Kidney (tissue), 22 donors: ENCODE measurements at places on chromosomes 1 and 21. TPM values are rescaled to one million over a fixed set of nuclear protein-coding genes. Genes with fewer than 3 reads are reported as not detected.

The MYBPHL gene
- polyA plus RNA-seq = not detected

The TRIM17 gene
- 1.3 TPM for polyA plus RNA-seq

The HSD3B1 gene
- polyA plus RNA-seq = not detected

The NTNG1 gene
- polyA plus RNA-seq = 7.7 TPM

The MPZ gene
- polyA plus RNA-seq = 3.0 TPM

The C1QB gene
- 95.1 TPM for polyA plus RNA-seq

The TDRD5 gene
- polyA plus RNA-seq = 1.5 TPM

DNA sequence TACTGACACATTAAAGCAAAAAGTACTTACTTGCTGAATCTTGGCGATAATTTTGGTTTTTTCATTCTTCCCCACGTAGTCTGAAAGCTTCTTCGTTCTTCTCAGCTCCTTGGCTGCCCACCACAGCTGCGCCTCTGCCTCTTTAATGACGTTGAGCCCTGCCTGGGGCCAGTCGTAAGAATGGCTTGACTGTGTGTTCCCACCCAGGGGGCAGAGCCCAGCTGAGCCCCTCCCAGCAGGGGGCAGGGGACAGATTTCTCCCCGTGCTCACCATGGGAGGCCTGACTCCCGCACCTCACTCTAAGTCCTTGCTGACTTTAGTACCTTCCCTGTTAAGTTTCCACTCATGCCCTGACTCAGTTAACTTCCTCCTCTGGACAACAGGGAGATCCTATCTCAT is 9.0 kb downstream of the CFAP298 start:
- no peak overlapping the region for H3K27ac ChIP-seq
- H3K4me1 ChIP-seq = no peaks in the 10 kb centered on the region
- H3K4me3 ChIP-seq = no peak overlapping the region

GRCh38 chr1:235253219-235253962 is 74.6 kb downstream of the ARID4B start:
- H3K27me3 ChIP-seq = no peaks in the 10 kb centered on the region
- no peaks in the 10 kb centered on the region for H3K4me1 ChIP-seq
- peak; percentile 67 for DNase-seq
- peaks cover 4% of the 10 kb centered on the region for H3K36me3 ChIP-seq
- H3K27ac ChIP-seq = no peak overlapping the region

DNA sequence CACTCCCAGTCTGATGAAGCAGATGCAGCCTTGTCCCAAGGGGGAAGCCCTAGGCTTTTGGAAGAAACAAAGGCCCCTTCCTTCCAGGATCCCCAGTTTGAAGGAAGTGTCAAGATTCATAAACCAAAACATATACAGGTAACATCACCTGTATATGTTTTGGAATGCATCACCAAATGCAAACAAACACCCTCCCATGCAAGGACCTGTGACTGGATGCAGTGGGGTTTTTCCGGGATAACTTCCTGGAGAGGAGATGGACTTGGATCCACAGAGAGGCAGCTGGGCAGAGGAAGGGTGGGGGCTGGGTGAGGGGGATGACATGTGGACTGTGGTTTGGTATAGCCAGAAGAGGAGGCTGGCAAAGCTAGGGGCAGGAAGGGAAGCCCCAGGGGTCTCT is 1.5 kb upstream of the PLA2G2F start:
- no peak overlapping the region for H3K4me3 ChIP-seq
- H3K27me3 ChIP-seq = no peaks in the 10 kb centered on the region
- peak; percentile 0 for DNase-seq
- no peak overlapping the region for H3K27ac ChIP-seq
- no peaks in the 10 kb centered on the region for H3K36me3 ChIP-seq

DNA sequence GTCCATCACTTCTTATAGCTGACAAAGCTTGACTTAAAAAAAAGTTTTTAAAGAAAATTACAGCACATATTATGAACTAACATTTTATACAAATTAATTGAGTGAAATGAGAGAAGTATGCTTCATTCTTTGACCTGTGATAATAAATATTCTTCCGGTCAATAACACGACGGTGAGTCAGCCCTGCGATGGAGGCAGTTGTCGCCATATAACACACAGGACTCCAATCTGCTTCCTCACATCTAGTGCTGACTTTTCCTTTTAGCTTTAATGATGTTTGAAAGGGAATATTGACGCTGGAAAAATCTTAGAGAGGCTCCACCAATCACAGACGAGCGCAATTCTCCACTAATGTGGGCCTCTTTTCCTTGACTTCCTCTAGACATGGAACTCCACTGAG is 166.9 kb upstream of the C1orf21 start:
- DNase-seq = no peak
- H3K4me3 ChIP-seq = no peak overlapping the region
- H3K36me3 ChIP-seq = no peaks in the 10 kb centered on the region
- no peaks in the 10 kb centered on the region for H3K4me1 ChIP-seq
- H3K27ac ChIP-seq = no peak overlapping the region

DNA sequence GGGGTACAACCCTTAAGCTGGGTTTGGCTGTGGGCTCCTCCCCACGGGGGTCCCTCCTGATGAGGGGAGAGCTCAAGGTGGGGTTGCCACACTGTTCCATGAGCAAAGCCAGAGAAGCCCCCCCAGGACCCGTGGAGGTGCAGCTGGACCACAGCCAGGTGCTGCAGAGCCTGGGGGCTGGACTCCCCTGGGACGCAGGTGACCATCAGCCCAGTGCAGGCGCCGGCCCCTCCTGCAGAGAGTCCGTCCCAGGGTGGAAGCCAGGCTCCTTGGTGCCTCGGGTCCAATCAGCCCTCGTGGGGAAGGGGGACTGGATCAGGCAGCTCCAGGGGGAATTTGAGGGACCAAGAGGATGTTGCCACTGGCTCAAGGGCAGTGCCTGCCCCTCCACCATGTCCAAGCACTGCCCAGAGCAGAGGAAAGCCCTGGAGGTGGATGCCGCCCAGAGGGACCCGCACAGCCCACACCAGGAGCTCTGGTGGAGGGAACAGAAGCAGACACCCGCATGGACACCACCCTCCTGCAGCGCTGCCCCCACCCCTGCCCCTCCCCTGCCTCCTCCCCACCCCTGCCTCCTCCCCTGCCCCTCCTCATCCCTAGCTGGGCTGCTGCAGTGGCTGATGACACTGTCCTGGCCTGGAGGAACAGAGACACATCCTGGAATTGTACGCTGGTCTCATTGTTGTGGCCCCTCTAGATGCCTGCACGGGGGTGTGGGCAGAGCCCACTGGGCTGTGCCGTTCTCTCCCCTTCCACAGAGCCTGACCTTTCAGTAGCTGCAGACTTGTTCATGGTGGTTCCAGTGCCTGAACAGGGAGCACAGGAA is 30.8 kb upstream of the COL18A1 start:
- no peaks in the 10 kb centered on the region for H3K36me3 ChIP-seq
- peaks cover 5% of the 10 kb centered on the region for H3K4me1 ChIP-seq
- no peak for DNase-seq
- H3K27ac ChIP-seq = no peak overlapping the region
- no peak overlapping the region for H3K4me3 ChIP-seq

DNA sequence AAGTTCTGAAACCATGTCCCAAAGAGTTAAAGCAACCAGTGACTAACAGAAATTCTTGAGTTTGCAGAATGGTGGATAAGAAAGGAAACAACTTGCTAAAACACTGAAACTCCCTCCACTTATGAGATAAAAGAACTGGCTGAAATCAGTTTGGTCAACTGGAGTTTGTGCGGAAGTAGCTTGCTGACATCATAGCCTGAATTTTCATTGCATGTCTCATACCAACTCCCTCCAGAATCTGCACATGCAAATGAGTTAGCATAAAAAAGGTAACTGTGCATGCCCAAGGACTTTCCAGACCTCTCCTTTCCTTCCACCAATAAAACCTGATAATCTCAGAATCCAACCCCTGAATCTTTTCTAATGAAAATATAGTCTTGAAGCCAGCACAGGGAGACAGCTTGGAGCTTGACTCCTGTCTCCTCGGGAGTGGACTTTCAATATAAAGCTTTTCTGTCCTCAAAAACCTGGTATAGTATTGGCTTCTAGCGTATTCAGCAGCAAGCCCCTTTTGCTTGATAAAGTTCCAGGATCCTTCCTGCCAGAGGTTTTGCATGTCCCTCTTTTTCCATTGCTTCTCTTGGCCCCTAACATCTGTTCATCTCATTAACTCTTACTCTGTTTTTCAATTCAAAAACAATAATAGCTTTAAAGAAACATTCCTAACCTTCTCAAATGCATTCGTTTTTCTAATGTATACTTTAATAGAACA is 785.8 kb upstream of the ADGRL4 start:
- H3K4me3 ChIP-seq = no peak overlapping the region
- no peak overlapping the region for H3K27ac ChIP-seq
- no peak for DNase-seq
- no peaks in the 10 kb centered on the region for H3K36me3 ChIP-seq
- H3K4me1 ChIP-seq = no peaks in the 10 kb centered on the region

GRCh38 chr1:109523706-109524105 is 14.2 kb upstream of the AMIGO1 start:
- no peak overlapping the region for H3K4me3 ChIP-seq
- no peaks in the 10 kb centered on the region for H3K36me3 ChIP-seq
- no peak for DNase-seq
- no peaks in the 10 kb centered on the region for H3K27me3 ChIP-seq

GRCh38 chr1:168801032-168801745 is 72.2 kb upstream of the DPT start:
- no peaks in the 10 kb centered on the region for H3K27me3 ChIP-seq
- no peaks in the 10 kb centered on the region for H3K4me1 ChIP-seq
- no peak overlapping the region for H3K4me3 ChIP-seq
- H3K36me3 ChIP-seq = no peaks in the 10 kb centered on the region
- H3K27ac ChIP-seq = no peak overlapping the region
- DNase-seq = no peak

- no peak overlapping the region for H3K27ac ChIP-seq
- H3K4me3 ChIP-seq = no peak overlapping the region
- H3K27me3 ChIP-seq = no peaks in the 10 kb centered on the region
- DNase-seq = no peak
- no peaks in the 10 kb centered on the region for H3K4me1 ChIP-seq
- H3K36me3 ChIP-seq = no peaks in the 10 kb centered on the region
These were observed 25.1 kb downstream of the C2CD2 start for GRCh38 chr21:41928621-41929220.

DNA sequence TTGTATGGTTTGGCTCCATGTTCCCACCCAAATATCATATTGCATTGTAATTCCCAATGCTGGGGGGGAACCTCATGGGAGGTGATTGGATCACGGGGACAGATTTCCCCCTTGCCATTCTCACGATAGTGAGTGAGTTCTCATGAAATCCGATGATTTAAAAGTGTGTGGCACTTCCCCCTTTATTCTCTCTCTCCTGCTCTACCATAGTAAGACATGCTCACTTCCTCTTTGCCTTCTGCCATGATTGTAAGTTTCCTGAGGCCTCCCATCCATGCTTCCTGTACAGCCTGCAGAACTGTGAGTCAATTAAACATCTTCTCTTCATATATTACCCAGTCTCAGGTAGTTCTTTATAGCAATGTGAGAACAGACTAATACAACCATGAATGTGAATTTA is 211.6 kb upstream of the NR5A2 start:
- no peaks in the 10 kb centered on the region for H3K27me3 ChIP-seq
- H3K4me3 ChIP-seq = no peak overlapping the region
- no peaks in the 10 kb centered on the region for H3K36me3 ChIP-seq
- no peak overlapping the region for H3K27ac ChIP-seq
- no peak for DNase-seq

DNA sequence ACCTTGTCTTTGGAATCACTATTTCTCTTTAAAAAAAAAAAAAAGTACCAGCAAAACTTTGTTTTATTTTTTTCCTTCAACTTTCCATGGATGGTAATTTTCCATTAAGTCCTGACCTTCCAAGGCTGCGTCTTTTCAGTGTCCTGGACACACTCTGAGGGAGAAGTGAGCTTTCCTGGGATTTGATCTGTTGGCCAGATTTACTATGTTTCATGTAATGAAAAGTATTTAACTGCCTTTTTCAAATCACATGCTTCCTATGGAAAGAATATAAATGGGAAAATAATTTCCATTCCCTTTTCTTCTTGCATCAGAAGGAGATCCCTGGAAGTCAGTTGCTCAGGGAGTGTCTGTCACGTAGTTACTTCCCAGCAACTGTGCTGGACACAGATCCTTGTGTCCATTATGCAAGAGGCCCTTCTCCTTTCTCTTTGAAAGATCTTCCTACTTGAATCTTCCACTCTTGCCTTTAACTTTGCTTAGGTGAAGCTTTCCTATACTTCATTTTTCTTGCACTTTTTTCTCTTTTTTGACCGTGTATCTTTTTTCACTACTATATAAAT is 59.3 kb downstream of the CENPF start:
- no peak overlapping the region for H3K27ac ChIP-seq
- DNase-seq = no peak
- no peaks in the 10 kb centered on the region for H3K4me1 ChIP-seq
- no peaks in the 10 kb centered on the region for H3K27me3 ChIP-seq
- no peak overlapping the region for H3K4me3 ChIP-seq

DNA sequence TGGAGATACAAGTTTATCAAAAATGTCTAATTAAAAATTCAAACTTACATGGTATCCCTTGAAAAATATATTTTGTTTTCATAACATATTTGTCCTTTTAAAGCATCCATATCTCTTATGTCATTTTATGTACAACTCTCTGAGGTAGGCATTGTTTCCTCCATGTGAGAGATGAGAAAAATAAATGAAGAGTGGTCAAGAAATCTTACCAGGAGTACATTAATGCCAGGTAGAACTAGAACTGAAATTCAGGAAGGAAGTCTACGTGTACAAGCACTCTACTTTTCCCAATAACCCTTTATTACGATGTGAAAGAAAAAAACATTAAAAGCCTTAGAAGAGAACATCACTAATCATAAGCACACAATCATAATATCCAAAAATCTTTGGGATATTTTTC is 5.6 kb downstream of the BRINP3 start:
- no peak overlapping the region for H3K4me3 ChIP-seq
- H3K27me3 ChIP-seq = peaks cover 5% of the 10 kb centered on the region
- H3K27ac ChIP-seq = no peak overlapping the region
- no peaks in the 10 kb centered on the region for H3K36me3 ChIP-seq
- no peaks in the 10 kb centered on the region for H3K4me1 ChIP-seq

DNA sequence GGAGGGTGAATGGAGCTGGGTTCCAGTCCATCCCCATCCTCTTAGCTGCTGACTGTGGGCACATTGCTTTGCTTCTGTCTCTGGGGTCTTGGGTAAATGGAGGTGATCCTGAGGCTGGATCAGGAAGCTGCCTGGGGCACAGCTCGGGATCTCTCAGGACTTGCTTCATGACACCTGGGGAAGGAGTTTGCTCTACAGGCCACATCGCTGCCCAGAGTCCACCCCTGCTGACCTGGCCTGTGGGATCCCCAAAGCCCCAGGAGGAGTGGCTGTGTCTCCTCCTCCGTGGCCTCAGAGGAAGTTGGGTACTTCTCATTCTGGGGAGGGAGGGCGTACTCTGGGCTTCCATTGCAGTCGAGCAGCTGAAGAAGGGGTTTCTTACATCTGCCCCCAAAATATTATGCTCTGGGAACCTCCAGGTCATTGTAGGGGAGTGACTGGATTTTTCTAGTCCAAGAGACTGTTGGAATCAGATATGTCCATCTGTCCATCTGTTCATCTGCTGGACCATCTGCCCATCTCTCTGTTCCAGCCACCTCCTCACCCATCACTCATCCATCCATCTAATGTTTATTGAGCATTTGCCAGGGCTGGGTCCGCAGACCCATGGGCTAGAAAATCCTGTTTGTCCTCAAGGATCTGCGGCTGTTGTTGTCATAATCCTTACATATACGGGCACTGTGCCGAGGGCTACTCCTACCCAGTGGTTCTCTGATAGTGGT is 45.9 kb downstream of the ARHGEF10L start:
- no peaks in the 10 kb centered on the region for H3K27me3 ChIP-seq
- peaks cover 2% of the 10 kb centered on the region for H3K36me3 ChIP-seq
- no peak overlapping the region for H3K4me3 ChIP-seq
- H3K4me1 ChIP-seq = peaks cover 60% of the 10 kb centered on the region
- H3K27ac ChIP-seq = peak overlapping the region; percentile 83
